ENCODE measurements at places on chromosomes 3 and 15.

GRCh38 chr3:16507578-16508242 is 5.8 kb downstream of the RFTN1 start:
- no peak for DNase-seq

GRCh38 chr15:70569091-70569713 is 194.2 kb downstream of the UACA start:
- DNase-seq, result no peak

- DNase-seq, result no peak
These were observed 83.8 kb downstream of the ADAM10 start for GRCh38 chr15:58665672-58666071.

DNA sequence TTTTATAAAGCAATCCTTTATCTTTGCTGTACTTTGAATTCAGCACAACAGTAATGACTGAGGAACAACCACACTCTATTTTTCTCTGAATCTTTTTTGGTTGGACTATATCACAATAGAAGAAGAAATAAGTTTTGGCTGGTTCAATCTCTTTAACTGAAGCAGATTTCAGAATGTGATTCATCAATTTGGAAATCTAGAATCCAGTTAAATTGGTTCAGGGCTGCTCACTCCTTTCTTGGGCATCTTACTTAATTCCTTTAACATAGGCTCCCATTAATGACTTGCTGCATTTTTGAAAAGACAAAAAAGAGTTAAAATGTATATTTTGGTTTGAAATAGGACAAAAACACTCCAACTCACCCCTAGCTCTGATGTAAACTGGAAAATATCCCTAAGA is 688.3 kb upstream of the NECTIN3 start:
- no peak for DNase-seq

- DNase-seq, result peak; percentile 70
These were observed 18.6 kb downstream of the FAM174B start for GRCh38 chr15:92636908-92637481.

DNA sequence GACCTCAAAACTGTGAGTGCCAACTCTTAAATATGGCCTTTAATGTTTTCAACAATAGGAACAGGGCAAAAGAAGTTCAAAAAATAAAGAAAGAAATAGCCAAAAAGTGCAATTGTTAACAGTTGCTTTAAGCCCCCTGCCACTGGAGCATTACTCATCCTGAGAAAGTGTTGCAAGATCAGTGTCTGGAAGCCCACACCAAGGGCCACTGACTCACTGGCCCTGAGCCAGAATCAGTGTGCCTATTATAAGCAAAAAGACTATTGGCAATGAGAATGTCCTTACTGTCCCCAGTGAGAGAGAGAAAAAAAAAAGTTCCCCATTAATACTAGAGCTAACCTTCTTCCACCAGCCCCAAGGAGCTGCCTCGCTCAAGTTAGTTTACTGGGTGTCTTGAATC is 480.1 kb upstream of the ZNF385D start:
- no peak for DNase-seq

DNA sequence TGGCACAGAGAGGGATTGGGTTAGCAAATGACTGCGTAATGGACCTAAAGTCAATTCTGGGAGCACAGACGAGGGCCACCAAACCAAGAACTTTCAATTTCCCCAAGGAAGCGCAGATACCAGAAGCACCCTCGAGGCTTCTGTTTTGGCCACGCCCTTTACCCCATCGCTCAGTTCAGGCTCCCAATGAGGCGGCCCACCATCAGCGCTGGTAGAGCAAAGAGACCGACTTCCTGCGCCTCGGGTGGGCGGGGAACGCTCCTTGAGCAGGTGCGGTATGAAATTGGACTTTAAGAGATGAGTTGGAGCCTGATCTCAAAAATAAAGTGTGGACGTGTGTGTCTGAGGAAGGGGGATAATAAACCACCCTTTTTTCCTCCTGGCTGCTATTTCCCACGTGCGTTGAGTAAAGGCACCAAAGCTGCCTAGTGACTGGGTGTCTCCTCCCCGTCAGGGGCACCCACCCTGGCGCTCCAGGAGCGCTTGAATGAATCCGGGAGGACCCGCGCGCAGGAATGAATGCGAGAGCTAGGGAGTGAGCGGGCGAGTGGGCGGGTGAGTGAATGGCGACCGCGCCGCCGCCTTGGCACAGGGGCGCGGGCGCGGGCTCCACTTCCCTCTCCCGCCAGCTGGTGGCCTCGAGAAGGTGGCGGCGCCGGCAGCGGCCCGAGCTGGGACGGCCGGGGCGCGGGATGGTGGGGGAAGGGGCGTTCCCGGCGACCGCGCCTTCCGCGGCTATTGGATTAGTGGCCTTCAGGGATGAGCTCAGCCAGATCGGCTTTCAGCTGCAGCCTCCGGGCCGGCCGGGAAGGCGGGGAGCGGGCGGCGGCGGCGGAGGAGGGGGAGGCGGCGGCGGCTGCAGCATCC is at the start of gene SPSB4:
TSS of gene SPSB4 (plus strand) at position 772 of the 867 bp plus-strand sequence. CDS start 14,758 bp downstream, outside the sequence.
- peak; percentile 12 for DNase-seq

- peak; percentile 86 for DNase-seq
These were observed 15.9 kb downstream of the RPLP1 start for GRCh38 chr15:69468241-69469121.

DNA sequence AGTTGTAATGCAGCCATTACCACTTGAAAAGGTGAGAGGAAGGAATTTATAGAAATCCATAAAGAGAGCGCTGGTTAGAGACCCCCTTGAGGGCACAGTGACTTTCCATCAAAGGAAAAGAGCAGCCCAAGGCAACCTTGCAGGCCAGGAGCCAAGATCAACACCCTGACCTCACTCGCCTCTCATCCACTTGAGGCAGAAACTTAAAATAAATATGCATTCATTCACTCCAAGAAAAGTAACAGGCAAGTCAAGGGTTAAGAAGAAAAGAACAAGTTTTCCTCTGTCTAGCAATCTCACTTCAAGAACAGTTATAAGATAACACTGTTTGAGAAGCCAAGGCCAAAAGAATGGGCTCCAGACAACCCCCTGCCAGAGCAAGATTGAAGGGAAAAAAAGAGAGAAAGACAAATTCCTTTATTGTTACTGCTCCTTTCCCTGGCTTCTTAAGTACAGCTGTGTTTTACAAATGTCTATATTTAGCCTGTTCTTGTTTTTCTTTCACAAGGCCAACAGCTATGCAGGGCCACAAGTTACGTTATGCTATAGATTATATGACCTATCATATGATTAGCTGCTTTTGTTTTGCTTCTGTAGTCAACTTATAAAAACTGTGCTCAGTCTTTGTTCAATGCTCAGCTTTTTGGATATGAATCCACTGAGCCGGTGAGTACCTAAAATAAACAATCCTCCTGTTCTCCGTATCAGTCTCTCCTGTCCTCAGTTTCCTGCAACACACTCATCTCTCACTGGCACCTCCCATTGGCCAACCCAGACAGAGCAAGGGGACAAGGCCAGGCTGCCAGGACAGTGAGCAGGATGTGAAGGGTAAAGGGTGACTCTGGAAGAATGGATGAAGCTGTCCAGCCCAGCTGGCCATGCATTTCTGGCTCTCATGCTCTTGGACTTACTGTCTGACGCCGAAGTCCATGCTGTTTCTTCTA is 15.8 kb upstream of the SSUH2 start:
- DNase-seq, result no peak

DNA sequence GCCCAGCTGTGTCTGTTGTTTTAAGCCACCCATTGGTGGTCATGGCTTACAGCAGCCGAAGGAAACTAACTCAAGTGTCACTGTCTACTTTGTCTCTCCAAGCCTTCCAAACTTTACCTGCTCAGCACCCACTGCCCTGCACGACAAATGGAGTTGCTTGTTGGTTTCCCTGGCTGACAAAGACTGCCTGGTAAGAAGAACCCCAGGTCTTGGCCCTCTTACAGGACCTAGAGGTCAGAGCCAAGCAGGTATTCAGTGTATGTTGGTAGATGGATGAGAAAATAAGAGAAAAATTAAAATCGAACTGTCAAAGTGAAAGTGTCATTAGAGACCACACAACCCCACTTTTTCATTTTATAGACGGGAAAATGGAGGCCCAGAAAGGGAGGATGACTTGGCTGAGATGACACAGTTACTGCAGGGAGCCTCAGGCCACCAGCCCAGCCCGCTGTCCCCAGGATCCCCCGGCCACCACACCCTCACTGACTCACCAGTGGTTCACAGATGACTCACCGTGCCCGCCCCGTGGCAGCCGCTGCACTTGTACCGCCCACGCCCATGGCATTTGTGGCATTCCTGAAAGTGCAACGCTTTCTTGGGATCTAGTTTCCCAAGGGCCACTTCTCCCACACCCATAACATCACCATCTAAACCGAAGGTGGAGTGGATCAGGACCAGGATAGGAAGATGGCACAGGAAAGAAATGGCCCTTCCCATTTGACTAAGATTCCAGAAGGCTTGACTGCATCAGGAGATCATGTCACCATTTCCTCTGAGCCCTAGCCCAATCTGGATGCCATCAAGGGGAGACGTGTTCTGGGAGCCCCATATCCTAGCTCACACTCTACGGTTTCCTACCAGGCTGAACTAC is 15.2 kb downstream of the SSUH2 start:
- DNase-seq, result no peak

GRCh38 chr3:187085021-187085666 is 54.2 kb downstream of the RPL39L start:
- no peak for DNase-seq

DNA sequence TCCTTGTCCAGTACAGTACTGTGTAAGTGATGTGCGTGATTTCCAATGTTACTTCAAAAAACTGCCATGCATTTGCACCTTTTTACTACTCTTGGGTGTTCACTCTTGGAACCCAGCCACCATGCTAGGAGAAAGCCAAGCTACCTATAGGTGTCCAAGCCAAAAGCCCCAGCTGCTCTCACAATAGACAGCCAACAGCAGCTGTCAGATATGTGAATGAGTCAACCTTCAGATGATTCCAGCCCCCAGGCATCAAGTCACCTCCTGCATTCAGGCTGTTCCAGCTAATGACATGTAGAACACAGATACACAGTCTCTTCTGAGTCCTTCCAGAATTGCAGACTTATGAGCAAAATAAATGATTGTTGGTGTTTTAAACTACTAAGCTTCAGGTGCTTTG is 417.7 kb upstream of the TGFBR2 start:
- peak; percentile 83 for DNase-seq

DNA sequence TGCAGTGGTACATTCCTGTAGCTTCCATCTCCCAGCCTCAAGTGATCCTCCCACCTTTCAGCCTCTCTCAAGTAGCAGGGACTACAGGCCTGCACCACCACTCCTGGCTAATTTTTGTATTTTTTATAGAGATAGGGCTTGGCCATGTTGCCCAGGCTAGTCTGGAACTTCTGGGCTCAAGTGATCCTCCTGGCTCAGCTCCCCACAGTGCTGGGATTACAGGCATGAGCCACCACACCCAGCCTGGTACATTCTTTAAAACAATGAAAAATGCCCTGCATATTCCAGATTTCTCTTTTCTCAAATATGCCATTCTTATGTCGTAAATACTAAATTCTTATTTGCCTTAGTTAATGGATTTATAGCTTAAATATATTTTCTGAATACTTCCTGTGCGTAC is 581.4 kb downstream of the MECOM start:
- DNase-seq, result no peak

DNA sequence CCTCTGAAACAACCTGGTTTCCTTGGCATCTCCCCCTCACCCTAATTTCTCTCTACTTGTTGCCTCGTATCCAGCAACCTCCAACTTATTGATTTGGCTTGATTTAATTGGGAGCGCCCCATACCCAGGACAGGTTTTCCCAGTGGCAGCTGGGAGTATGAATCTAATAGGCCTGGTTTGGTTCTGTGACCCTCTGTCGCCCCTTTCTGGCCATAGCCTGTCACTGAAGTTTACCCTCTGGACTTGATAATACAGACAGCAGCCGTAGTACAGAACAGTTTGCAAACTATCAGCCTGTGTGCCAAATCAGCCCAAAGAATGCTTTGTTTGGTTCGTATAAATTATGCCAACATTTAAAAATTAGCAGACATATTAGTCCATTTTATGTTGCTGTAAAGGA is 525.1 kb upstream of the GOLIM4 start:
- DNase-seq, result no peak

DNA sequence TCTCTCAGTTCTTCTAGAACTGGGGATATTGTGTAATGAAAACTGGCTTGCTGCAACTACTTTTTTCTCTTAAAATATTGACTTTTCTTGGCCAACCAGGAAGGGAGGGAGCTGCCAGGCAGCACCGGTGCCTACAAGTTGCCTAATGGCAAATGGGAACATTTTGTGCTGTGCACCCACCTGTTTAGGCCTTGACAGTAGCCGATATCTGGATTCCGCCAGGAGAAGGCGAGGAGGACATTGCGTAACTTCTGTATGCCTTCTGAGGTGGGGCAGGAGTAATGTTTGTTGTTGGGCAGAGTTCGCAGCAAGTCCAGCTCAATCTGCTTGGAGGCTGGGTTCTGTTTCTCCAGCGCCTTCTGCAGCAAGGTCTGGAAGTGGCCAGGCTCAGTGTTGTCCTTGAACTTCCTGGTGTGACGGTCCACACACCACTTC is 64.9 kb downstream of the TBC1D2B start:
- DNase-seq, result no peak

DNA sequence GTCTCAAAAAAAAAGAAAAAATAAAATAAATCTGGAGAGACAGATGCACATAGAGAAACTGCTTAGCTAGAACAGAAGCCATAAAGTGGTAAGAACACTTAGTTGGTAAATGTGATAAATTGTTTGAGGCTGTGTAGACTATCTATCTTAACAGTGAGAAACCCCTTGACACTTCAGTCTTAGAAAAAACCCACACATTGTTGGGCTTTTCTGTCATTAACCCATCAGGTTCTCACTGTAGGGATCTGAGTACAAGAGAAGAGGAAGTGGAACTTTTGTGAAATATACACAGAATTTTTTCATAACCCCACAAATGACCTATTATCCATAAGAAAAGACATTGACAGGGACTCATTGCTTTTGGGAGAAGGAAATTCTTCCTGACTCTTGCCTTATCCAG is 24.4 kb downstream of the TP63 start:
- DNase-seq, result no peak

DNA sequence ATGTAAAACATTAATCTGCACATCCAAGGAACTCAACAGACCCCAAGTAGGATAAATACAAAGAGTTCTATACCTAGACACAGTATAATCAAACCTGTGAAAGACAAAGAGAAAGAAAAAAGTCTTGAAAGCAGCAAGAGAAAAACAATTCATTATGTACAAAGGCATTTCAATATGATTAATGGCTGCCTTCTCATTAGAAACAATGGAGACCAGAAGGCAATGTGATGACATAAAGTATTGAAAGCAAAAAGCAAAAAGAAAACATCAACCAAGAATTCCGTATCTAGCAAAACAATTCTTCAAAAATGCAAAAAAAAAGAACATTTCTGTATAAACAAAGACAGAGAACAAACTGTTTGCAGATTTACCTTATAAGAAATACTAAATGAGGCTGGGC is 81.1 kb downstream of the XXYLT1 start:
- DNase-seq, result no peak

DNA sequence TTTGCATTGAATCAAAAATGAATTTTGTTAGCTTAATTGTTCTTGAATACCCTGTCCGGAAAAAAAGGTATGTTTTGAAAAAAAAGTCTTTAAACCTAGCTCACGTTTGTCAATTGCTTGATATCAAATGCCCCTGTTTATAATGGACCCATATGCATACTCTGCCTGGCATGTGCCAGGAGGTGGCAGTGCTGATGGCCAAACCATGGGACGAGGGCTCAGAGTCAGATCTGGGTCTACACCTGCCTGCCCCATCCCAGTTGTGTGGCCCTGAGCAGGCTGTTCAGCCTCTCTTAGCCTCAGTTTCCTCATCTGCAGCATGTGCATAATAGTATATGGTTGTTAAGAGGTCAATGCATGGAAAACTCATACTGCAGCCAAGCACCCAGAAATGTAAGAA is 38.8 kb downstream of the PRKCD start:
- no peak for DNase-seq
